HepG2 (cell line): ENCODE measurements at places on chromosomes 1 and 21. TPM values are rescaled to one million over a fixed set of nuclear protein-coding genes. Genes with fewer than 3 reads are reported as not detected.

GJB4 gene
- total RNA-seq, result not detected in 2 replicates

AMPD1 gene
- total RNA-seq, result not detected in 2 replicates

SEMA6C gene
- total RNA-seq, result 0.80 and 1.4 TPM in 2 replicates

KLHDC9 gene
- total RNA-seq, result 2.9 and 4.0 TPM in 2 replicates

PKP1 gene
- total RNA-seq, result not detected in 2 replicates

PADI1 gene
- total RNA-seq, result not detected in 2 replicates

C8A gene
- total RNA-seq, result 8.6 and 15.0 TPM in 2 replicates

CD1E gene
- not detected in 2 replicates for total RNA-seq

AMY1A gene
- not detected in 2 replicates for total RNA-seq

NID1 gene
- 29.3 and 50.2 TPM in 2 replicates for total RNA-seq

KIAA1614 gene
- total RNA-seq, result 0.32 and 0.77 TPM in 2 replicates

MAP10 gene
- not detected in 2 replicates for total RNA-seq

POLR3C gene
- total RNA-seq, result 24.3 TPM in 2 replicates

EXTL1 gene
- total RNA-seq, result 0.28 and 0.35 TPM in 2 replicates

SLAMF9 gene
- total RNA-seq, result not detected in 2 replicates

TMEM51 gene
- total RNA-seq, result 6.3 and 12.2 TPM in 2 replicates

GBP5 gene
- total RNA-seq, result not detected in 2 replicates

MROH9 gene
- total RNA-seq, result not detected in 2 replicates

LCE1A gene
- total RNA-seq, result not detected in 2 replicates

BRWD1 gene
- 28.0 and 28.7 TPM in 2 replicates for total RNA-seq

FLG2 gene
- not detected in 2 replicates for total RNA-seq

SKI gene
- total RNA-seq, result 6.9 and 9.6 TPM in 2 replicates

RNF19B gene
- total RNA-seq, result 15.3 and 16.3 TPM in 2 replicates

OR2T11 gene
- total RNA-seq, result not detected in 2 replicates

TTC39A gene
- total RNA-seq, result 0.33 and 0.90 TPM in 2 replicates

KRTAP21-2 gene
- not detected in 2 replicates for total RNA-seq

CSMD2 gene
- total RNA-seq, result not detected in 2 replicates

TSSK3 gene
- 0.62 and 1.0 TPM in 2 replicates for total RNA-seq

GJA9 gene
- total RNA-seq, result 0.13 and 0.14 TPM in 2 replicates

CD48 gene
- not detected in 2 replicates for total RNA-seq

MCOLN2 gene
- total RNA-seq, result not detected in 2 replicates

RNF223 gene
- total RNA-seq, result not detected in 2 replicates

AMY1B gene
- total RNA-seq, result not detected in 2 replicates

PTAFR gene
- total RNA-seq, result 0.18 and 0.27 TPM in 2 replicates

IFI44L gene
- 0.04 TPM in 1 of 2 replicates, not detected in the other for total RNA-seq

KRTAP7-1 gene
- total RNA-seq, result not detected in 2 replicates

TTC24 gene
- 0.13 and 0.15 TPM in 2 replicates for total RNA-seq

RNPC3 gene
- total RNA-seq, result 4.9 and 9.1 TPM in 2 replicates

TEDDM1 gene
- total RNA-seq, result not detected in 2 replicates

ZNF593OS gene
- not detected in 2 replicates for total RNA-seq

HES2 gene
- 0.10 and 0.11 TPM in 2 replicates for total RNA-seq

SPATA17 gene
- total RNA-seq, result 1.6 and 1.7 TPM in 2 replicates

SH2D1B gene
- total RNA-seq, result not detected in 2 replicates

EPHA10 gene
- total RNA-seq, result 0.08 and 0.58 TPM in 2 replicates

PDPN gene
- not detected in 2 replicates for total RNA-seq

FALEC gene
- total RNA-seq, result 0.71 TPM in 1 of 2 replicates, not detected in the other

IGSF9 gene
- total RNA-seq, result not detected in 2 replicates

OR13G1 gene
- total RNA-seq, result not detected in 2 replicates

MAP3K21 gene
- total RNA-seq, result not detected in 2 replicates

ZNF648 gene
- total RNA-seq, result 0.13 and 0.14 TPM in 2 replicates

SPRR5 gene
- total RNA-seq, result not detected in 2 replicates

SLC35E2B gene
- 10.2 and 14.1 TPM in 2 replicates for total RNA-seq

RGSL1 gene
- total RNA-seq, result not detected in 2 replicates

GOLT1A gene
- 19.4 and 28.0 TPM in 2 replicates for total RNA-seq

RPE65 gene
- total RNA-seq, result not detected in 2 replicates

TMEM82 gene
- total RNA-seq, result 0.29 and 0.97 TPM in 2 replicates
